SHP77 treated with DMSO at 0.1 percent for 48 hours (cell line): ENCODE measurements at places on chromosomes 4 and X.

GRCh38 chrX:104427073-104427472, 138.9 kb upstream of the IL1RAPL2 start:
- DNase-seq: no peak

GRCh38 chr4:185254434-185254833, 45.0 kb downstream of the SNX25 start:
- DNase-seq: no peak

DNA sequence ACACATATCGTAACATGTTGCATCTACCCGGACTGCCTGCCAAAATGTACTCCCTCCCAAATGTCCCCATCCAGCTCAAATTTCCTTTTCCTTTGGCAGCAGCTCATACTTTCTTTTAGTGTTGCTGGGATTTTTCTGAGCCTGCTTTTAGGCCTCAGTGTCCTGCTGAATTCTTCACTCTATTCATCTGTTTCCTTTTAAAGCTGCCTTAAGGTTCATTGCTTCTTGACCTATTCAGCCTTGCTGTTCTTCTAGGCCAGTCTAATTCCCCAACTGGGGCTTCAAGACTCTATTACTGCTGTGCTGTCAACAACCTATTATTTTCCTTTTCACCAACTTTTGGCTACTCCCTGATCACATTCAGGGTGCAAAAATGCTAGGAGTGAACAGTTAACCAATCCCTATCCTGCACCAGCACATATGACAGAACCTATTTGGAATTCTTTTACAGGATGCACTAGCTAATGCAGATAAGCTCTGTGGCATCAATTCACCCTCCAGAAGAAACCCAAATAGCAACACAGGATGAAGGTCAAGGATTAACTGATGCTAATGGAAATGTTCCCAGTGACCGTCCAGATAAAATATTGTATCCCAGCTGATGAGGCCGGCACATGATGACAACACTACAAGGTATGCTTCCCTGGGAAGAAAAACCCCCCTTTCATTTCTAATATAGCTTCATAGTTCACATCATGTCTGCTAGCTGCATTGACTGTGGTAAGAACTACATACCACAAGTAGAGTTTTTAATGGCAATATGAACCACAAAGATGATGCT, 114.7 kb upstream of the TTC29 start:
- no peak for DNase-seq

- no peak for DNase-seq
Measured at GRCh38 chrX:38923451-38923969, 122.3 kb downstream of the MID1IP1 start.

- no peak for DNase-seq
Measured at GRCh38 chr4:107006218-107006617, 29.9 kb downstream of the DKK2 start.

GRCh38 chrX:101208152-101208905, 11.3 kb upstream of the DRP2 start:
- DNase-seq: no peak

DNA sequence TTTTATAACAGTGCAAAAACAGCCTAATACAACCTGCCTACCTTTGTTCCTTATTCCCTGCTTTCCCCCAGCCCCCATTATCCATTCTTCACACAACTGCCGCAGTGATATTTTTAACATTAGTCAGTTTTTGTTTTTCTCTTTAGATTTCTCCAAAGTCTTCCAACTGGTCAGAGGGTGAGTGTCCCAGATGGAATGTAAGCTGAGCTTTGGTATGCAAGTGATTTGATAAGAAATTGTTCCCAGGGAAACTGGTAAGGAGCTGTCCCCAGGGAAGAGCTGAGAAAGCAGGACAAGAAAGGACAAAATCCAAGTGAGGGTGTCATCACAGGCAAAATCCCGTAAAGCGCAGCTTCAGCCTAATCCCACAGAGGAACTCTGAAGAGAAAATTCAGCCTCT, 475.5 kb upstream of the ADGRL3 start:
- no peak for DNase-seq

DNA sequence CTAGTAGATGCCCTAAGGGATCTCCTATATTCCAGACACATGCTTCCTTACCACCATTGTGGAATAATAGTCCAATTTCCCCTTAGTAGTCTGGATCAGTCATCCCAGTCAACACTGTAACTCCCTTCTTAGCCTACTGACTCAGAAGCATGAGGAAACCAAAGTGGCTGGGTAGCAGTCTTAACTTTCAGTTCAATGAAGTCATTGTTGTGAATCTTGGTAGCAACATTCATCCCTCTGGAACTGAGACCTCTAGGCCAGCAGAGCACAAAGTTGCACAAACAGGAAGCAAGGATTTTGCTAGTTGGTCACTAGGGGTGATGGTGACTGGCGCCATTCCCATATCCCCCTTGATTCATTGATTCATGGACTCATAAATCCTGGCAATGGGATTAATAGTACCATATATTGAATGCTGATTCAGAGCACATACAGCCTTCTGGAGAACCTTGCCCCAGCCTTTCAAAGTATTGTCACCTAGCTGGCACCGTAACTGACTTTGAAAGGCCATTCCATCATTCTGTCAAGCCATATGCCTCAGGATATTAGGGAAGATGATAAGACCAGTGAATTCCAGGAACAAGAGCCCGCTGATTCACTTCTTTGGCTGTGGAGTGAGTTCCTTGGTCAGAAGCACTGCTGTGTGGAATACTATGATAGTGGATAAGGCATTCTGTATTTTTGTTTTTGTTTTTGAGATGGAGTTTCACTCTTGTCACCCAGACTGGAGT, 19.7 kb upstream of the GPAT3 start:
- DNase-seq: no peak

- no peak for DNase-seq
Measured at GRCh38 chr4:1723131-1723801, 1.9 kb downstream of the TACC3 start.

- DNase-seq: no peak
Measured at GRCh38 chr4:3321295-3321889, 28.6 kb downstream of the RGS12 start.

GRCh38 chrX:7950865-7951264, 23.7 kb upstream of the PNPLA4 start:
- no peak for DNase-seq

- no peak for DNase-seq
Measured at GRCh38 chr4:99324361-99324760, 3.2 kb upstream of the ADH1B start.

GRCh38 chr4:75254745-75255144, 259.5 kb downstream of the RCHY1 start:
- DNase-seq: no peak

GRCh38 chrX:150696866-150697265, 3.7 kb downstream of the MTMR1 start:
- no peak for DNase-seq

DNA sequence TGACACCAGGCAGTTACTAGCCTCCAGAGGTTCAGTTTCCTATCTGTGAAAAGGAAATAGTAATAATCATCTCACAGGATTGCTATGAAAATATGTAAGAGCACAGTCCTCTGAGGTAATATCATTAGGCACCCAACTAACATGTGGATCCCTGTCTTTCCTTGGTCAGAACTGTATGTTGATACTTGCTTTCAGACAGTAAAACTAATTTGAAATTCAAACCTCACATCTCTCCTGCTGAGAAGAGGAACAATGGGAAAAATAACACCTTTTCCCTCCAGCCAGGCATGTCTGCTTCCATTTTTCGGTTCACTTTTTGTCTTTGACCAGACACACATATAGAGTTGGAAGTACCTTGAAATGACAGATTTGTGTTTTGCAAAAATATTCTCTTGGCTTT, 262.7 kb downstream of the IL15 start:
- no peak for DNase-seq

DNA sequence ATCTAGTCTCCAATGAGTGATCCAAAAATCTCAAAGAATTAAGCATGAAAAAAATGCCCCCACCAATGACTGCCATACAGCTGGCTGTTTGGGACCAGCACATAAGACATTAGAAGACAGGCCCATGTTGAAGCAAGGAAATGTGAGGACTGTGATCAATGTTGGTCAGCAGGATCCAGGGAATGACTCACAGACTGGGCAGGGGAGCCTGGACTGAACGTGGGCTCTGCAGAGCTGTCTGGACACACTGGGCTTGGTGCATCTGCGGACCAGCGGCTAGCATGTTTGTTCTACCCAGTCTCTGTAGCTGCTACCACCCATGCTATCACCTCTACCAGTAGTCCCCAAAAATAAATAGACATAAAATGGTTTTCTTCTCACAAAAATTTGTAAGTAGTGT, 108.6 kb downstream of the PALLD start:
- no peak for DNase-seq

GRCh38 chr4:95317085-95317793, 231.5 kb downstream of the UNC5C start:
- no peak for DNase-seq

DNA sequence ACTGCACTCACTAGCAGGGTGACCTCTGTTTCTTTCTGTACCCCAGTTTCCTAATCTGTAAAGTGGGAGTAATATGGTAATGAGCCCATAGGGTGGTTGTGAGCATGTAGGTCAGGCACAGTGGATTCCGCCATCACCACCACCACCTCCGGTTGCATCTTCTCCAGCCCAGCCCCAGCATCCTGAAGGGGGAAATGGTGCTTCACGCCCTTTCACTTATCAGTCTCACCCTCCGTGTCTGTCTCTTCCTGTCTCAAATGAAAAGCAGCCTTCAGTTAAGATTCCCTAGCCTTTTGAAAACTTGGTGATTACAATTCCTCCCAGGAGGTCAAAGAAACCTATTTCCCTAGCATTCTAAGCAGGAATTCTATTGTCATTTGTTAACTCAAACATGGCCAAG, 16.9 kb upstream of the XPNPEP2 start:
- DNase-seq: no peak

DNA sequence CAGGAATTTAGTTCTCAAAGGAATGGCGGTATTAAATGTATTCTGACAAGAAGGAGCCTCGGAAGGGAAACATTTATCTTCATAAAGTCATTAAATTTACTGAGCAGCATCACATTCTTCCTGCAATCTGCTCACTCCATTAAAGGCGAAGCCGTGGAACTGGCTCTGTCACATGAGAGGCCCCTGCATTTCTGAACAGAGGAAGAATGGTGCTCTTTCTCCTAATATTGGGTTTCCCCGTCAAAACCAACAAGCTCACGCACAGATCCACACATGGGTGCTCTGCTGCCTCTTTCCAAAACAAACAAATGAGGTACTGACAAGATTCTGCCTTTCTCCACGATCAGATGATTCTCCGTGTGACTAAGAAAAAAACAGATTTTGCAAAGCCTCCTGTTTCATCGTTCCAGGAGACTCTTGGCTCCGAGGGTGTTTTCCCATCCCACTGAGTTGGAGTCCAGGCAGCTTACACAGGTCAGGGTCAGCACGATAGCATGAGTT, 191.2 kb downstream of the IDS start:
- no peak for DNase-seq

DNA sequence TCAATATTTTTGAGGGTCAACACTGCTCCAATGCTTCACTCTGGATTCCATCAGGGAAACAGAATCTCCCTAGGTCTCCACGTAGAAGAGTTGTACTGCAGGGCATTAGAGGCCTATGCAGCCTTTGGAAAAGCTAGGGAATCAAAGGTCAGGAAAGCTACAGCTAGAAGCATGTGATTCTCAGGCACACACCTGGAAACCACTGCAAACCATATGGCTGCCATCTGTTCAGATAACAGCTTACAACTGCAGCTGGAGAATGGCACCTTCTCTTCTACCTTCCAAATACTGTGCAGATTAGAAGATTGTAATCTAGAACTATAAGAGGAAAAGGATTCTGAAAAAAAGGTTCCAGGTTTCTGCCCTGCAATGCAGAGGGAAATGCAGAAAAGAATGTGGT, 60.6 kb downstream of the BTC start:
- no peak for DNase-seq

DNA sequence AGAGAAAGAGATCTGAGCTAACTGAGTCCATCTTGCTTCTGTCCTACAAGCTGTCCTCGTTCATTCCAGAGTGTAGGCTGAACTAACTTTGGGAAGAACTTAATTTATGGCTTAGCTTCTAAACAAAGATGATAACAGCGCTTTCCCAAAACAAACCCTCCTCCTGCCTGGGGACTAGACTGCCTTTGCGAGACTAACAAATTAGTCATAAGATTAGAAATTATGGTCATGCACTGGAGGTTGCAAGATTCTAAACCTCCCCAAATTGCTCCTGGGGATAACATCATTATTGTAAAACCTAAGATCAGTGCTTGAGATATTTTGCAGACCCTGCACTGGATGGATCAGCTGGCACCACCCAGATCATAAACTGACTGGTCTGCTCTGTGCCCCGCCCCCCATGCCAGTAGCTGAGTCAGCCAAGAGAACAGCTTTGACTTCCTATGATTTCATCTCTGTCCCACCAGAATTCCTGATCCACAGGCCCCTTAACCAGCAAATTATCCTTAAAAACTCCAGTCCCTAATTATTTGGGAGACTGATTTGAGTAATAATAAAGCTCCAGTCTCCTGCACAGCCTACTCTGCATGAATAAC, 883.3 kb downstream of the TRIML1 start:
- DNase-seq: no peak
